ENCODE measurements at places on chromosomes 7 and 10.

- DNase-seq, result no peak
Observed at GRCh38 chr10:96978621-96979154, 146.6 kb downstream of the LCOR start.

- no peak for DNase-seq
Observed at GRCh38 chr10:16519250-16519907, 2.3 kb downstream of the C1QL3 start.

GRCh38 chr10:61973906-61974305, 72.4 kb downstream of the ARID5B start:
- no peak for DNase-seq

GRCh38 chr10:73061743-73062142, 34.9 kb downstream of the P4HA1 start:
- no peak for DNase-seq

GRCh38 chr7:119681336-119681735, 591.6 kb upstream of the KCND2 start:
- no peak for DNase-seq
